K562 (cell line): ENCODE measurements at places on chromosomes 3 and 15. TPM values are rescaled to one million over a fixed set of nuclear protein-coding genes. Genes with fewer than 3 reads are reported as not detected.

- peak overlapping the region; percentile 89 for H3K27ac ChIP-seq
- peaks cover 21% of the 10 kb centered on the region for H3K4me1 ChIP-seq
- DNase-seq, result peak; percentile 54
- H3K36me3 ChIP-seq, result peaks cover 4% of the 10 kb centered on the region; the same call in 1 of the 3 replicates
- H3K4me3 ChIP-seq, result peak overlapping the region; percentile 87
These were observed 738 bp downstream of the ACAP2 start for GRCh38 chr3:195441992-195442572.

GRCh38 chr3:49313896-49314688 is 25.8 kb downstream of the USP4 start:
- H3K4me1 ChIP-seq, result no peaks in the 10 kb centered on the region; the same call in 1 of the 2 replicates
- H3K36me3 ChIP-seq, result peaks cover 47% of the 10 kb centered on the region; the same call in 2 of the 3 replicates
- H3K4me3 ChIP-seq, result no peak overlapping the region
- no peak for DNase-seq
- H3K27ac ChIP-seq, result no peak overlapping the region
- H3K27me3 ChIP-seq, result no peaks in the 10 kb centered on the region

DNA sequence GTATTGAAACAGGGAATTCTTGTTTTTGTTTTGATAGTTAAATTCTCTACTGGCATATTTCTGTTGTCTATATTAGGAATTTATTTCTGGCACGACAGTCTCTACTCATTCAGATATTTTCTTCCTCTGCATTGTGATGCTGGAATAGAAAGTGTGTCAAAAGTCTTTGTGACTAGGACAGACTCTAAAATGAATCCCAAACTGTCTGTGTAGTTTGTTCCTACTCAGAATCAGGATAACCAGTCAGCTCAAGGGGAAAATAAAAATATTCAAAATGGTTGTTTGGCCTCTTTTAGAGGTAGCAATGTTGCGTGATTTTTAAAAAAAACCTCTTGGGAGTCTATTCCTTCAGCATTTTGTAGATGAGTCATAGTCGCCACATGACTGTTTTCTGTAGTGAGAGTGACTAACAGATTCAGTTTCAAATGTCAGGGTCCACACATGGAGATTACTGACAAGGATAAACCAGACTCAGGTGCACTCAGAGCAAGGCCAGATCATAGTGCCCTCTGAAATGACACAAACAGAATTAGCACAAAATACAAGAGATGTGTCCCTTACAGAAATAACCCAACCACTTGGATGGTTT is 13.1 kb downstream of the SLC7A14 start:
- no peaks in the 10 kb centered on the region for H3K4me1 ChIP-seq
- H3K4me3 ChIP-seq, result no peak overlapping the region
- peak; percentile 64 for DNase-seq
- H3K27ac ChIP-seq, result no peak overlapping the region
- no peaks in the 10 kb centered on the region for H3K36me3 ChIP-seq

- H3K27ac ChIP-seq, result no peak overlapping the region
- DNase-seq, result peak; percentile 60
- no peak overlapping the region for H3K4me3 ChIP-seq
- peaks cover 62% of the 10 kb centered on the region for H3K36me3 ChIP-seq
- H3K4me1 ChIP-seq, result peaks cover 13% of the 10 kb centered on the region; the same call in 2 of the 3 replicates
- no peaks in the 10 kb centered on the region for H3K27me3 ChIP-seq
These were observed 2.2 kb downstream of the POLG start for GRCh38 chr15:89332446-89332845.

DNA sequence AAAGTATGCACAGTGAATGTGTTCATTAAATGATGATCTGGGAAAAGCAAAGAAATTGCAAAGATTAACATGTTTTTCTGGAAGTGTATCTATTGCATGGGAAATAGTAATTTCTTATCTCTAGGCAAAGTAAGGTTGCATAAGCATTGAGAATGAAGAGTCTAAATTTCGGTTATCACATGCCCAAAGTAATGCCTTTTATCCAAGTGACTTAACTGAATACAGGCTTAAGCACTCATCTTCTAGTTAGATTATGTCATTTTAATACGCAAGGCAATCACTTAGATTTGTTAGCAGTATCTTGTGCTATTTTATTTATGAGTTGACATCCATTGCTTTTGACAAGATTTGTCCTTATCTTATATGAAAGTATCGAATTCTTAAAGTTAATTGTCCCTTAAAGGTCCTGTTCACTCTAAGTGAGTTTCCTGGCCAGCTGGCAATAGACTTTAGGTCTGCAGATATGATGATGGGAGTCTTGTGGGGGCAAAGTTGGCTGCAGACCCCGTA is 100.5 kb downstream of the NAALADL2 start:
- H3K36me3 ChIP-seq, result no peaks in the 10 kb centered on the region
- H3K4me1 ChIP-seq, result no peaks in the 10 kb centered on the region
- no peak for DNase-seq
- no peak overlapping the region for H3K4me3 ChIP-seq

GRCh38 chr15:60917461-60918145 is 311.5 kb downstream of the RORA start:
- no peak overlapping the region for H3K27ac ChIP-seq
- no peaks in the 10 kb centered on the region for H3K27me3 ChIP-seq
- H3K4me3 ChIP-seq, result no peak overlapping the region
- no peaks in the 10 kb centered on the region for H3K4me1 ChIP-seq
- H3K36me3 ChIP-seq, result no peaks in the 10 kb centered on the region

DNA sequence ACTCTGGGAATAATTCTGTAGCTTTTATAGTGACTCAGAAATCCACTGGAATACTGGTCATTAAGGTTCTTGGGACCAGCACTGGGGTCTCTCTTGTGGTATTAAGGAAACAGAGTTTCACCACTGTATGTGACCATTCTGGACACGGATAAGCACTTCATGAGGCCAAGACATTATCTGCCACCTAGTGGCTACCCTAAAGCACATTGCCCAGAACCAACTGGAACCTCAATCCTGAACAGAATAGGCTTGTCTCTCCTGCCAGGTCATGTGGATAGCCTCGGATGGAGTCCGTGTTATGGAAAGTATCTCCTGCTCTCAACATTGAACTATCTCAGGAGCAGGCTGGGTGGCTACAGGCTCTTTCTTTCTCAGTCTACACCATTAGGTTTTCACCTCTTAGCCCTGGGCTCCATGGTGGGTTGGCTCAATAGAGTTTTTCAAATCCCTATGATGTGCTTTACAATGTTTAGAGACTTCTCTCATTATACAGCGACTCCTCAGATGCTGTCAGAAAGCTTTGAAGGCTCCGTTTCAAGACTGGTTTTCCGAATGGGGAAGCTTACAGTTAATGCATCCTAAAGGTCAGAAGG is 167.6 kb upstream of the ST8SIA2 start:
- no peaks in the 10 kb centered on the region for H3K4me1 ChIP-seq
- no peaks in the 10 kb centered on the region for H3K27me3 ChIP-seq
- no peak overlapping the region for H3K27ac ChIP-seq

GRCh38 chr15:64808785-64809453 is 16.5 kb downstream of the PIF1 start:
- DNase-seq, result no peak
- H3K27me3 ChIP-seq, result peaks cover 7% of the 10 kb centered on the region; the same call in 1 of the 2 replicates
- H3K4me3 ChIP-seq, result no peak overlapping the region
- H3K4me1 ChIP-seq, result peaks cover 13% of the 10 kb centered on the region

- no peaks in the 10 kb centered on the region for H3K36me3 ChIP-seq
- no peak overlapping the region for H3K27ac ChIP-seq
- H3K4me3 ChIP-seq, result no peak overlapping the region
- H3K4me1 ChIP-seq, result no peaks in the 10 kb centered on the region
- no peaks in the 10 kb centered on the region; the same call in 2 of the 3 replicates for H3K27me3 ChIP-seq
- DNase-seq, result peak; percentile 15
These were observed 184.1 kb downstream of the ADAMTSL3 start for GRCh38 chr15:83837945-83838571.

- no peaks in the 10 kb centered on the region; the same call in 2 of the 3 replicates for H3K36me3 ChIP-seq
- no peak overlapping the region for H3K4me3 ChIP-seq
- H3K27me3 ChIP-seq, result no peaks in the 10 kb centered on the region
- DNase-seq, result no peak
These were observed 66.1 kb downstream of the CHSY1 start for GRCh38 chr15:101185770-101186169.

DNA sequence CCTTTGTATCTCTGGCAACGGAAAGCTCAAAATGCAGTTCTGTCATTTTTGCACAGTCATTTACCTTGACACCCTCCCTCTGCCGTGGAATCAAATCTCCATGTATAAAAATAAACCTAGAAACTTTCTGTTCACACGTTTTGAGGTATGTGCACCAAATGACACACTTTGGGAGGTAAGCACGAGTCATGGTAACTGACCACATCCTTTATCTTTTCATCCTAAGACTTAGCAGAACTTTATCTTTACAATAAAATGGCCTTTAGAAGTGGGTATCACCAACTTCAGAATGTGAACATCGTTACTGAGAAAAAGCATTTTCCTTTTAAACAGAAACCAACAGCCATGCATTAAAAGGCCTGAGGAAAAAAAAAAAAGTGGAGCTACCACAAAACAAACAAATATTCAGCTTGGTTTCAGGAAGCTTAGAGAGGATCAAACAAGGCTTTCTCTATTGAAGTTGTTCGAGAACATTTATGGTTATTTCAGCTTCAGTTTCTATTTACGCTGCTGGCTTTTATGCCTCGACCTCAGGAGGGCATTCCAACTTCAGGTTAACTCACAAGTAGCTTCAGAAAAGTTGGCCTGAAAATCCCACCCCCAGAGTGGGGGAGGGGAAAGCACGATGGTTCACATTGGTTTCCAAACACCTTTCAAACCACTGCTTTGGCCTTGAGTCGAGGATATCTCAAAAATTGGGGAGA is 171.1 kb upstream of the ICE2 start:
- DNase-seq, result no peak
- no peak overlapping the region for H3K27ac ChIP-seq
- H3K27me3 ChIP-seq, result peaks cover 33% of the 10 kb centered on the region; the same call in 2 of the 3 replicates

- peaks cover 3% of the 10 kb centered on the region; the same call in 1 of the 2 replicates for H3K4me1 ChIP-seq
- no peaks in the 10 kb centered on the region for H3K27me3 ChIP-seq
These were observed 10.6 kb downstream of the ACAA1 start for GRCh38 chr3:38126121-38126892.

PLSCR5 gene
- not detected in 2 replicates for total RNA-seq

CASR gene
- not detected in 2 replicates for total RNA-seq

IGSF10 gene
- 0.33 and 0.63 TPM in 2 replicates for total RNA-seq

GOLGA6L7 gene
- 0.11 TPM in 1 of 2 replicates, not detected in the other for total RNA-seq

C2CD4B gene
- total RNA-seq, result not detected in 2 replicates

ALDH1A2 gene
- 393 and 398 TPM in 2 replicates for total RNA-seq
